ENCODE measurements at places on chromosomes 1 and 21.

DNA sequence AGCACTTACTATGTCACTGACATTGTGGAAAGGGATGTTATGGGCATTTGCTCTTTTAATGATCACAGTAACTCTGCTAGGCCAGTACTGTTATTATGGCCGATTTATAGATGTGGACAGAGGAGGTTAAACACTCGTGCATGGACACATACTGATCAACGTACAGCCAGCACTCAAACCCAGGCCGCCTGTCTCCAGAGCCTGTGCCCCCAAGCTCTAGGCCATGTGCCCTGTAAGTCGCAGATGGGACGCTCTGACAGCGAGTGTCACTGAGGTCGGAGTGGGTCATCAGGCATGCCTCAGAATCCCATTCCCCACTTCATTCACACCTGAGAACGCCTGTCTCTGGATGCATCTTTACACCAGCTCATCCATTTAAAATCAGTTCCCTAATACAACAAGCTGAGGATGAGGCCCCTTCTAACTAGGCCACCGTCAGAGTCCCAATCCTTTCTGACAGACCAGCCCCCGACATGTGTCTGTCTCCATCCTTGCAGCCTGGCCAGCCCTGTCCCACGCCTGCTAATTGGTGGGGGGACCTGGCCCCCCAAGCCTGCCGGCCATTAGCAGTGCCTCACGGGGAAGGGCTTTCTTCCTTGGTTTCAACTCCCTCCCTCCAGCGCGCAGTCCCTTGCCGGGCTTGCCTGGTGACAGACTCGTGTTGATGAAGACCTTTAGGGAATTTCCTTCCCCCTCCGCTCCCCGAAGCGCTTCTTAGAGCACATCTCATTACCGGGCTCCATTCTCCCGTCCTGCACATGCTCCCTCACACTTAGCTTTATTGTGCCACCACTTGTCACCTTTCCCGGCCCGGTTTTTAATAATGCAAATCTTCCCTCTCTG, 436.8 kb downstream of the KIF26B start:
- peak; percentile 55 for DNase-seq

- DNase-seq = no peak
These were observed 108.0 kb downstream of the NRIP1 start for GRCh38 chr21:14956807-14957206.

DNA sequence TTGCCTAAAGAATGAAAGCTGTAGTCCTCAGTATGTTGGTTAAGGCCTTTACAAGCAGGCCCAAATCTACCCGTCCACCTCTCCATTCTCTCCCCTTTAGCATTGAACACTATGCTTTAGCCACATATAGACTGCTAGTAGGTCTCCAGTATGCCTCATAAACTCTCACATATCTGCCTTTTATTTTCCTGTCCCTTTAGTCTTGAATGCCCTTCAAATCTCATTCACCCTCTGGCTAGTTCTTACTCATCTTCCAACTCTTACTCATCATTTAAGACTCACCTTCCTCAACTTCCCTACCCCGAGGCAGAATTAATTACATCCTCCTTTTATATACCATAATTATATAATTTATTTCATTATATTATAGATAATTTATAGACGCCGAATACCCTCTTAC, 78.7 kb upstream of the TSPAN2 start:
- no peak for DNase-seq

DNA sequence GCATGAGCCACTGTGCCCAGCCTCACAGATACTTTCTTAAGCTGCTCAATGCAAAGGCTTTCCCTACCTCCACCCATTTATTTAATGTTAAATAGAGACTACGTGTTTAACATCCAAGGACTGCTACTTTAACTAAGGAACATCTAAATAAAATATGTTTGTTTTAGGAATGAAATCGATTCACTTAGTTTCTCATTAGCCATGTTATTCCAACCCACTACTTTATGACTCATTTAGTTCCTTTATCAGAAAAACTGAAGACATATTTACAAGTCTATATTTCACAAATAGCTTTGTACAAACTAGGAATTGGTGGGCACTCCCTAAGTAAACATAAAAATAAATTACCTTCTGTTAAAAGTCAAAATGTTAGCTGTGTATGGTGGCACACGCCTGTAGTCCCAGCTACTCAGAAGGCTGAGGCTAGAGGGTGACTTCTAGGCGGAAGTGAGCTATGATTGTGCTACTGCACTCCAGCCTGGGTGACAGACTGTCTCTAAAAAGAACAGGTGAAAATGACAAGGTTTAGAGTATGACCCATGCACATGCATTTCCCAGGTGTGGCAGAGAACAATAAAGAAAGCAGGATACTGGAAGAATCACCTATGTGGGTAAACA, 39.9 kb upstream of the AK4 start:
- no peak for DNase-seq

DNA sequence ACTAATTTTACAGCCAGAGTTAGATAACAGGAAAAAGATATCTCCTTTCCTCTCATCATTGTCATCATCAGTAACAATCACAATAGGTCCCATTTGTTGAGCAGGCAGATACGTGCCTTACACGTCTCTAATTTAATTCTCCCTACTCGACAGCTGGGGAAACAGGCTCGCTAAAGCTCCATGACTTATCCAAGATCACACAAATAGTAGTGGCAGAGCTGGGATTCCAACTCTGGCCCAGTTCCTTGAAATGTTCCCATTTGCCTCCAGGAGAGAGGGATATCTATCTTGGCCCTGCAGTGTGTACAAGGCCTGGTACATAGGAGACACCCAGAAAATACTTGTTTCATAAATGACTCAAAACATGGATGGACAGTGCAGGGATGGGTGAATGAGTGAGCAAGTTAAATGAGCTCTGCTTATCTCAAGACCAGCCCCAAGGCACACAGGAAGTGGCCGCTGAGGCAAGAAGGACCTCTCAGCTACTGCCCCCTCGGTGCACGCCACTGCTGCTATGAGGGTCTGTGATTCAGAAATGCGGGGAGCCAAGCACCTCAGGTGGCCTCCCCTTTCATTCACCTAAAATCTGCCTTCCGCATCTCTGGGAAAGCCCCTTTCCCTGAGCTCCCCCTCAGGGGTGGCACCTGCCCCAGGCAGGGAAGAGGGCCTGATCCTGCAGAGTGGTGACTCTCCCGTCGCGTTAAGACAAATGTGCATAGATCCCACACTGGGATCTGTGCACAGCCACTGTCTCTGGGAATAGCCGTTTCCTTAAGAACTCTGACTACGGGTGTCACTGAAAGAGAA, 3.6 kb downstream of the KCNN3 start:
- DNase-seq = no peak

DNA sequence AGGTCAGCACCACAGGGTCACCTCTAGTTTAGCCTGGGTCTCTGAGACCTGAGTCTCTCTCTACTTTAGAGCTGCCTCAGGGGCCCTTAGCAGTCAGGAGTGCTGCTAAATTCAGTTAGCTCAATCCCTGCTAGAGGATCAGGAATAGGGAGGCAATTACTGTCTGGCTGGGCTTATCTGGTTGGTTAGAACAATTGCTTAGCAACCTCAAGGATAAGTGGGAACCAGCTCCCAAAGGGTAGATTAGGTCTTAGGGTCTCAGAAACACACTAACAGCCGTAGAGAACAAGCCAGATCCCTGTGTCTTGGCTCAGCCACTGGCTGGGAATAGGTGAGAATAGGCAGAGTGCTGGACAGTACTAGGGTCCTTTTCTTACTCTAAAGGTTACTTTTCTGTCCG, 7.7 kb downstream of the PM20D1 start:
- no peak for DNase-seq

DNA sequence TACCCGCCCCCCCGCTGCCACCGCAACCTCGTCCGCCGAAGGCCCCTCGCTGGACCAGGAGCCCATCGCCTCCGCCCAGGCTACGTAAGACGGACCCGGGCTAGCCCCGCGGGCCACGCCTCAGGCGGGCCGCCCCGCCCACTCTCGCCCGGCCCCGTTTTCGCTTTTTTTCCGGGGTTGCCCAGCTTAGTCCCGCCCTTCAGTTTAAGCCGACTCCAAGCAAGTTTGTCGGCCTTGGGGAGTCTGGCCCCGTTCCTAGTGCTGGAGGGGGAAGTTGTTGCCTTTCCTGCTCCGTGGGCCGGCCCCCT, 3.0 kb downstream of the RUSC1 start:
- no peak for DNase-seq
